ENCODE measurements at places on chromosomes 5 and 9.

DNA sequence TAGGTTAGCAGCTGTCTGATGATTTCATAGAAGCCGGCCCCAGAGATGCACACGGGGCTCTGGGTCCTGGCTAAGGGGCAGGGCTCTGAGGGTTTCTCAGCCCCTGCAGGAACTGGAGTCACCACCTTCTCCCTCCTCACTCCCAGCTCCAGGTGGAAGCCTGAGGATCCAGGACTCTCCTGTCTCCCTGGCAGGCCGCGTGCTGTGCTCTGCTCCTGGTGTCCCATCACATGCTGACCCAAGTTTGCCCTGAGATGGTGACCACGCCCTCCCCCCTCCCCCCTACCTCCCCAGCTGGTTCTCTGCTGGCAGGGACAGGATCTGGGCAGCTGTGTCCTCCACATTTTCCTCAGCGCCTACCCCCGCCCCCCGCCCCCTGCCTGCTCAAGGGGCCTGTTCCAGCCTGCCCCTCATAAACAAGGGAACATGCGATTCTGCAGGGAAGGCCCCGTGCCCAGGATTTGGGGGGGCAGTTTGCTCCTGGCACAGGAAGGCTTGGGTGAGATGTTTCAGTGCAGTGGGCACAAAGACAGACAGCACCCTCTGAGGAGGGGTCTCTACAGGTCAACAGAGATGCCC lies 87.4 kb downstream of the PSD2 start:
- no peak for DNase-seq

GRCh38 chr5:163578652-163579051 lies 73.2 kb downstream of the MAT2B start:
- no peak for DNase-seq

- no peak for DNase-seq
Measured at GRCh38 chr5:112237456-112237855, 181.6 kb downstream of the EPB41L4A start.

- no peak for DNase-seq
Measured at GRCh38 chr5:51225789-51226742, 157.2 kb upstream of the ISL1 start.

DNA sequence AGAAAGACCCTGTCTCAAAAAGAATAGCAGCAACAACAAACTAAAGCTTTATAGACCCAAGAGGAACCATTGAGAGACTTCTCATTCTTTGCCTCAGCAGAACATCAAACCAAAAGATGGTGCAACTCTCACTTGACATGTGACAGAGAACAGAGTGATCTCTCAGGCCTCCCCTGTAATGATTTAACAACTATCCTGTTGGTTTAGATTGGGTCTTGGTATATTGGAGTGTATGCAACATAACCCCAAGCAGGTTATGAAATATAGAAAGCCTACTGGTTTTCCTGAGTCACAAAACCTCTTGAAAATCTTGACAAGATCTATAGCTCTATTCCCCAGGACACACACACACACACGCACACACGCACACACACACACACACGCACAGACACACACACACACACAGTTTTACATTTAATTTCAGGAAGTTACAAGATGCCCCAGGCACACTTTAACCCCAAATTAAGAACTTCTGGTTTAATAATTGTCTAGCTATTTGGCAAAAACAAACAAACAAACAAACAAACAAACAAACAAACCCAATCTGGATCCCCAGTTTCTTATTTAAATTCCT lies 6.5 kb upstream of the FGF1 start:
- DNase-seq, result no peak

DNA sequence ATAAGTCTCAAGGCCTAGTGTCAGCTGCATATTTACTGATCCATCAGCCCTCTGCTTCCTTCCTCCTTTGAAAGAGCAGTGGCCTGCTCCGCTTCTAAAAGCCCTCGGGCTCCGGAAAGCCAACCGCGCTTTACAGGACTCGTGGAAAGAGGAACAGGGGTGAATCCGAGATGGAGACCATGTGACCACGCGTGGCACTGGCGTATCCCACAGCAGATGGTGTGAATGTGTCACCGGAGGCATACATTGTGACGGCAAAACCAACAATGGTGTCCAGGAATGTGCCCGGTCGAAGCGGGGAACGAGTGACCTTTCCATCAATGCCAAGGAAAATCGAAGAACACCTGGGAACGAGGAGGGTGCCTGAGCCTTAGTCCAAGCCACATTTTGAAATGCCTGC lies 484.6 kb downstream of the SPATA31A7 start:
- DNase-seq, result no peak

DNA sequence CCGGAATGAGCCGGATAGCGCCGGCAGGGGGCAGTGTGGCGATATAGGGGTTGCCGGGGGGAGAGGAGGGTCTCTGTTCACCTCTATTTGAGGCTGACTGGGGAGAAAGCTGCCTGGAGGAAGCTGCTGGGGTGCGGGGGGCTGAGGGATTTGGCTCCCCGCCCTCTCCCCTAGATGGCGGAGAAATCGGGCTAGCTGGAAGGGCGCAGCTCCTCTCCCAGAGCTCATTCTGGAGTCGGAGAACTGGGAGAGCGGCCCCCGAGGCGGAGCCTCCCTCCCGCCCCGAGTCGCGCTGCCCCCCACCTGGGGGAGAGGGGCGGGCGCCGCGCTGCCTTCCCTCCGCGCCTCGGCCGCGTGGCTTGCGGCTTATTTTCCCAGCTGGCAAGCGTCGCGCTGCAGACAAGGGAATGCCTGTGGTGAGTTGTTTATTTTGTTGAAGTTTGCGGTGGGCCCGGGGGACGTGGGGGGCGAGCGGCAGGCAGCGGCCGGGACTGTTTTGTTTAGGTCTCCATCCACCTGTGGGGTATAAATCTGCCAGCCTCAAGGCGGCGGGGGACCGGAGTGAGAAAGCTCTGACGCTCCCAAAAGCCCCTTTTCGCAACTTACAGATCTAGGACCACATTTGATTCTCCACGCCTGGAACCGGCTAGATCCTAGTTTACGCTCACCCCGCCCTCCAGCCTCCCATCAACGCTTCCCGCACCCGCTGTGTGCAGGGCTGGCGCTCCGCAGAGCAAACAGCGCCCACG lies 4.1 kb upstream of the RGMB start:
- peak; percentile 14 for DNase-seq

DNA sequence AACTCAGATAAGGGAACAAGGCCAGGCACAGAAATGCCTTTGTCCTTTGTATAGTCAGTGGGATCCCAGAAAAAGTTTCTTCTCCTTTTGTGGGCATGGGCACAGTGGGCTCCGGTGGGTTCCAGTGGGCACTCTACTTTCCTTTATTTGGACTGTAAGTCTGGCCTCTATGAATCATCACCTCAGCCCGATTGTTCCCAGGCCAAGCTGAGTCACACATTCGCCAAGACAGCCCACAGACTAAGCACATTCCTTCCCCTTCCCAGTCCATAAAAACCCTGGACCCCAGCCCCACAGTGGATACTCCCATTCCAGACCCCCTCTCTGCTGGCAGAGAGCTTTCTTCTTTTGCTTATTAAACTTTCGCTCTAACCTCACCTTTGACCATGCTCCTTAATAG lies 165.0 kb downstream of the FBXL17 start:
- DNase-seq, result no peak

- no peak for DNase-seq
Measured at GRCh38 chr5:36239370-36240293, 2.1 kb downstream of the NADK2 start.

- DNase-seq, result no peak
Measured at GRCh38 chr5:59600998-59601397, 292.5 kb downstream of the PDE4D start.

DNA sequence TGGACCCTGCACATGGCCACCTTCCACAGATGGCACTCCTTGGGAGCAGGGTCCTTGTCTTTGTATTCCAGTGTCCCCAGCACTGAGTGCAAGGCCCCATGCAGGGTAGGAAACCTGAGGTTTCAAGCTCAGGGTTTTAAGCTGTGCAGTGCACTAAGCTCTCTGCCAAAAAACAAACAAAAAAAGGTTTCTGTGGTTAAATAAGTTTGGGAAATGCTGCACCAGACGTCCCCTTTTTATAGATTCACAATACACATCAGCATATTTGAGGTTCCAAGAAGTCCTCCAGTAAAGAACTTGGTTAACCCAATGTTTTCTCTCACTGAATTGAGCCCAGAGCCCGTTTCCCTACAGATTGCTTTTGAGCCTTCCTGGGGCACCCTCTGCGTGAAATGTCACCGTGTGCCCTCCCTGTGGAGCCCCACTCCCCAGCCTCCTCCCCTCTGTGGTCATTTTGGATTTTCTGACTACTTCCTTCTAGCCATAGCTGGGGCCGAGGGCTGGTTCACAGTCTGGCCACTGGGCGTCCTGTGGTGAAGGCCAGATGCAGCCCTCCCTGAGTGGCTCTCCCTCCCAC lies 17.1 kb downstream of the DELE1 start:
- DNase-seq, result no peak

DNA sequence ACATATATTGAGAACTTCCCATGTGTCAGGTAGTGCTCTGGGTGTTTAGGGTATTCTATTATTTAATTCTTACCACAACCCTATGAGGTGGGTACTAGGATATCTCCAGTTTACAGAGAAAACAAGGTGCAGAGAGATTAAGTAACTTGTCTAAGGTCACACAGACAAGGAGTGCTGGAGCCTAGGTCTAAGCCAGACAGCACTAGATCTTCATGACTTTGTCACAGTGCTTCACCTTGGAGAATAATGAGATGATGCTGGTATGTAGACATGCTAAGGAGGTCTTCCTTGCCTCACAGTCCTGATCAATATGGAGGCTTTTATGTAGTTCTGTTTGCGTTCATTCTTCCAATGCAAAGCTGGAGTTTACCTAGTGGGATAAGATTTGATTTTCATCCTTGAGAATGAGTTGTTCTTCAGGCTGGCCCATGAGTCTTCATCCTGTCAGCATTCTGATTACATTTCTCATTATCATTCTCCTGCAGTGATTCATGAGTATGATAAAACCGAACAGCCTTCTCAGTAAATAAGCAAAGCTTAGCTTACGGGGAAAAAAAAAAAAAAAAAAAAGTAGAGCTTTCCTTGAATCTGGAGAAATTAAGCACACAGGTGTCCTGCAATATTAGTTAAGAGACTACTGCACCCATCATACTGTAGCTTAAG lies 176.3 kb downstream of the C9orf152 start:
- DNase-seq, result no peak

DNA sequence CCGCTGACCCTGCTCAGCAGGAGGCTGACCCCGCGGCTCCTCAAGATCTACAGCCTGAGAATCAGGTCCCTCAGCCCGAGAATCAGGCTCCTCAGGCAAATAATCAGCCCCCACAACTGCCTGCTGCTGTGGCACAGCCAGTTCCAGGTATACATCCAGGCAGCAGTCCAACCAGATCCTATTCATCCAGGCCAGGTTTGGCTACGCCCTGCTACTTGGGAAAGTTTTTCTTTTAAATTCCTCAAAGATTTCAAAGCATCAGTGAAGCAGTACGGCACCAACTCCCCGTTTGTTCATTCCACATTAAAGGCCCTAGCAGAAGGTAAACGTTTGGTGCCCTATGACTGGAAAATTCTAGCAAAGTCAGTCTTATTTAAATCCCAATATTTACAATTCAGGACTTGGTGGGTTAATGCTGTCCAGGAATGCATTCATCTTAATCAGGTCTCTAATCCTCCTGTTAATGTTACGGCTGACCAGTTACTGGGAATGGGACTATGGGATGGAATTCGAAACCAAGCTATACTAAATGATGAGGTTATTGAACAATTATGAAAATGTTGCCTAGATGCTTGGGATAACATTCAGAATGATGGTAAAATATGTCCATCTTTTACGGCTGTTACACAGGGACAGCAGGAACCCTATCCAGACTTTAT lies 102.3 kb downstream of the SYK start:
- DNase-seq, result no peak

DNA sequence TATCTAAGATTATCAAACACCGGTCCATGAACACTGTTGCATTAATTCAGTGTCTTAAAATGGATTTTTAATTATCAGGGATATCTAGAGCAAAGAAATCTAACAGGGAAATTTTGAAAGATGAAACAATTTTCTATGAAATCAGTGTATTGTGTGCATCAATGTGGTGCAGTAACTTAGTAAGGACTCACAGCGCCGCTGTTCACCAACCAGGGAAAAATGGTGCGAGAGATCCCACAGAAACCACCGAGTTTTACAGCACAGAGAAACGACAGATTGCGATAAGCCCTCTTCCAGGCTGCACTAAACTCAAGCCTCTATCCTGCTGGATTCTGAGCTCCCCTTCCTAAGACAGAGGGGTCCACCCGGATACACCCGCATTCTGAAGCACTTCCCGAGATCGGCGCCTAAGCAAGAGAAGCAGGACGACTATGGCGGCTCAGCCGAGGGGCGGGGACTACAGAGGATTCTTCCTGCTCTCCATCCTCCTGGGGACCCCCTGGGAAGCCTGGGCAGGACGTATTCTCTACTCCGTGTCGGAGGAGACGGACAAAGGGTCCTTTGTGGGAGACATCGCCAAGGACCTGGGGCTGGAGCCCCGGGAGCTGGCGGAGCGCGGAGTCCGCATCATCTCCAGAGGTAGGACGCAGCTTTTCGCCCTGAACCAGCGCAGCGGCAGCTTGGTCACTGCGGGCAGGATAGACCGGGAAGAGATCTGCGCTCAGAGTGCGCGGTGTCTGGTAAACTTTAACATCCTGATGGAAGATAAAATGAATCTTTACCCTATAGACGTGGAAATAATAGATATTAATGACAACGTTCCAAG lies at the start of gene PCDHGA7:
Gene PCDHGA7 (plus strand): TSS at position 274 of the 826 bp plus-strand sequence. CDS start 158 bp downstream, at position 432.
- no peak for DNase-seq

DNA sequence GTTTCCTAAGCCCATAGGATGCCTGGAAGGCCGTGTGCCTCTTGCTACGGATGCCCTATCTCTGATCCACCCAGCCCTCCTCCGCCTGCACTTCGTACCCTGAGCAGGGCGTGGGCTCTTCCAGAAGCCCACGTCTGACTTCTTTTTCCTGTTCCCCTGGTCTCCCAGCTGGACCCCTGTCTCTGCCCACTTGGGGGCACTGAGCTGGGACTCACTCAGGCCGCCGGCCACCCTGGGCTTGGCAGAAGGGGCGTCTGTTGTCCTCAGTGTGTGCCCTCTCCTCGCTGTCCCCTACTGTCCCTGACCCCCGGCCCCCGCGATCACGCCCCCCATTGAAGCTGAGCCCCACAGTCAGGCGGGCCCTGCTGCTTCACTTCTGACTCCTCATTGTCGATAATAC lies 22.0 kb upstream of the RXRA start:
- DNase-seq, result no peak
